ENCODE measurements at places on chromosomes 3 and 15. TPM values are rescaled to one million over a fixed set of nuclear protein-coding genes. Genes with fewer than 3 reads are reported as not detected.

CD80 gene
- not detected for total RNA-seq

NR1I2 gene
- total RNA-seq = 10.9 TPM

LHFPL4 gene
- total RNA-seq = not detected

ESYT3 gene
- 4.1 TPM for total RNA-seq

C3orf49 gene
- not detected for total RNA-seq

CCDC54 gene
- not detected for total RNA-seq

BCHE gene
- not detected for total RNA-seq

EHHADH gene
- 59.1 TPM for total RNA-seq

GOLGA8H gene
- 0.49 TPM for total RNA-seq

LMAN1L gene
- total RNA-seq = not detected

GMPS gene
- total RNA-seq = 133 TPM

GP5 gene
- not detected for total RNA-seq

FAM107A gene
- total RNA-seq = not detected
